ENCODE measurements at places on chromosomes 6 and 20.

- DNase-seq: no peak
Measured at GRCh38 chr20:53608071-53608455, 14.4 kb upstream of the ZNF217 start.

- peak; percentile 9 for DNase-seq
Measured at GRCh38 chr6:113980937-113981554, 10.1 kb upstream of the HDAC2 start.

DNA sequence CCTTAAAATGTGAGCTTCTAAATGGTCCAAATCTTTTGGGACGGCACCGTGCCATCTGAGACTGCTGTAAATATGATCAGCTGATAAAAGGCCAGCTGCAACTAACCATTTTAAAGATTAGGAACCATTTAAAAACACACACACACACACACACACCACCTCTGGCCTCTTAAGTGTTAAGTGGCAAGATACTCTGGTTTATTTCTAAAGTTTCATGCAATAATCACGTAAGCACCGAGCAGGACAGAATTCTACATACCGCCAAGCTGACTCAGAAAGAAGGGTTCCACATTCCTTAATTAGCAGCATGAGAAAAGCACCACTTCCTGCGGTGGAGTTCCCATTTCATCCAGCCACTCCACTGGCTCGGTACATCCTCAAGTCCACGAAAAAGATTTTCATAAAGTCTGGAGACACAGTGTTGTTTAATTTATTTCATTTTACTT lies 17.8 kb upstream of the ZNF217 start:
- DNase-seq: no peak

GRCh38 chr6:160975162-160975561 lies 16.4 kb upstream of the MAP3K4 start:
- DNase-seq: no peak

- peak; percentile 63 for DNase-seq
Measured at GRCh38 chr6:111210194-111210728, 123.0 kb downstream of the SLC16A10 start.

Measured in CD14-positive monocyte (primary cell).